AG04449 (cell line): ENCODE measurements at places on chromosomes 12 and 14.

DNA sequence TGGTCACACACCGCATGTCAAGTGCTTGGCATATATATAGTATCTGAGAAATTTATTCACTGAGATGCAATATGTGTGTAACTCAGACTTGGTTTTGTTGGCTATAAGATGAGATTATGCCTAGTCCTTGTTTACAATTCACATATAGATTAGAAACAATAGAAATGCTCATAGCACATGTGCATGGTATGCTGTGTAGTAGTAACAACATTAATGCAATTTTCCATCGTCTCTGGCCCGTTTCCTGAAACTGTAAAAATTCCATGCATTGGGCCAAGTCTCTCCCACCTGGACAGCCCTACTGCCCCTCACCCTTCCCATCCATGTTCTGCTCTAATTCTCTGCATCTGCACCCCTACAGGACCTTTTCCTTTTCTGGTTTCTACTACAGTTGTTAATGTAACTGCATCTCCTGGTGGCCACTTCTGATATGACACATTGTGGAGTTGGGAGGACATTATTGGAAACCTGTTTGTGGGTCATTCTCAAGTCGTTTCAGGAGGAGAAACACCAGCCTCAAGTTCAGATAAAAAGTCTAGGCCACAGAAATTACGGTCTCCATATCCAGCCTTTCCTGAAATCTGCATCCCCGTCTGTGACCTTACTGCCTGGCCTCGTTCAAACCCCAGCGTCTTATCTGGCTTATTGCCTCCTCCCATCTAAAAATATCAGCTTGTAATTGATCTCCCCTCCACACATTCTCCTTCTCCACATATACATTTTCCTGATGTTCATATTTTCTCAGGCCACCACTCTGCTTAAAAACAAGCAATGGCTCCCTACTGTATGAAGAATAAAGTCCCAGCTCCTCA, 37.5 kb downstream of the EMP1 start:
- no peak for DNase-seq

GRCh38 chr14:91912035-91912434, 35.5 kb downstream of the FBLN5 start:
- no peak for DNase-seq

- DNase-seq, result no peak
Observed at GRCh38 chr12:20370866-20371519, 2.7 kb downstream of the PDE3A start.

DNA sequence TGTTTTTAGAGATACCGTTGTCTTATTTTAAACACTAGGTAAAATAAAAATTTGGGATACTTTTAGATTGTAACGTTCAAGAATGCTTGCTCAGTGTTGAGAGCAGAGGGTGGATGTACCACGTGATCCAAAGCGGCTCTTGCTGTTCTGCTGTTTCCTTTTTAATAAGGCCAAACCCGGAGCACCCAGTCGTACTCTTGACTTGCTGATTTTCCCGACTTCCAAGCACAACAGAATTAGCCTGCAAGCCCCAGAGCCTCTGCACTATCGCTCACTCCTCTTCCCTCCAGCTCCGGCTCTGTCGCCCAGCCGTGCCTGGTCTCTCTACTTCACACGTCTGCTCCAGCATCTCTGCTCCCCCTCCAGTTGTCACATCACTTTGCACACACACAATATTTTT, 77.3 kb downstream of the EMP1 start:
- no peak for DNase-seq

DNA sequence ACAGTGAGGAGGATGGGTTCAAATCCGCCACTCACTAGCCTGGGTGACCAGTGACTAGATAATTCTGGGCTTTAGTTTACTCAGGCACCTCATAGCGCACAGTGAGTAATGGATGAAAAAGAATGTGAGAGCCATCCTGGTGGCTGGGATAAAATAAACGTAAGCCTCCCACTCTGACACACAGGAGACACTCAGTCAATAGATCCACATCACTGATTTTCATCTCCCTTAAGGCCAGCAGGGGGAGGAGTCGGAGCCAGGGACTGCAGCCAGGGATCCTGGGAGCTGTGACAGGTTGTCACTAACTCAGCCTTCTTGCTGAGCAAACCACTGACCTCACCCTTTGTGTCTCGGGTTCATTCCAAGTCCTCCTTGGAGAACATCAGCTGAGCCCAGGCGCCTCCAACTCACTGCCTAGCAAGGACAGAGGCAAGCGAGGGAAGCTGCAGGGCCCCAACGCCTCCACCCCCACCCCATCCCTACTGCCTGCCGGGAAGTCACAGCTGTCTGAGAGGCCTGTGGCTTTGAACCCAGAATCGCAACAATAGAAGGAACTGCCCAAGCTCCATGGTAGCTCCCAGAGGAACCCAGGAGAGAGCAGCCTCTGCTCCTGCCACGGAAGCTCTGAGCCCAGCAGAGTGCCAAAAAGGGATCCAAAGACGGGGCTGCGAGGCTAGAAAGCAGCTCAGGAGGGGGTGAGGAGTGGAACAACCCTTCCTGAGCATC, 30.7 kb downstream of the PXN start:
- peak; percentile 88 for DNase-seq

DNA sequence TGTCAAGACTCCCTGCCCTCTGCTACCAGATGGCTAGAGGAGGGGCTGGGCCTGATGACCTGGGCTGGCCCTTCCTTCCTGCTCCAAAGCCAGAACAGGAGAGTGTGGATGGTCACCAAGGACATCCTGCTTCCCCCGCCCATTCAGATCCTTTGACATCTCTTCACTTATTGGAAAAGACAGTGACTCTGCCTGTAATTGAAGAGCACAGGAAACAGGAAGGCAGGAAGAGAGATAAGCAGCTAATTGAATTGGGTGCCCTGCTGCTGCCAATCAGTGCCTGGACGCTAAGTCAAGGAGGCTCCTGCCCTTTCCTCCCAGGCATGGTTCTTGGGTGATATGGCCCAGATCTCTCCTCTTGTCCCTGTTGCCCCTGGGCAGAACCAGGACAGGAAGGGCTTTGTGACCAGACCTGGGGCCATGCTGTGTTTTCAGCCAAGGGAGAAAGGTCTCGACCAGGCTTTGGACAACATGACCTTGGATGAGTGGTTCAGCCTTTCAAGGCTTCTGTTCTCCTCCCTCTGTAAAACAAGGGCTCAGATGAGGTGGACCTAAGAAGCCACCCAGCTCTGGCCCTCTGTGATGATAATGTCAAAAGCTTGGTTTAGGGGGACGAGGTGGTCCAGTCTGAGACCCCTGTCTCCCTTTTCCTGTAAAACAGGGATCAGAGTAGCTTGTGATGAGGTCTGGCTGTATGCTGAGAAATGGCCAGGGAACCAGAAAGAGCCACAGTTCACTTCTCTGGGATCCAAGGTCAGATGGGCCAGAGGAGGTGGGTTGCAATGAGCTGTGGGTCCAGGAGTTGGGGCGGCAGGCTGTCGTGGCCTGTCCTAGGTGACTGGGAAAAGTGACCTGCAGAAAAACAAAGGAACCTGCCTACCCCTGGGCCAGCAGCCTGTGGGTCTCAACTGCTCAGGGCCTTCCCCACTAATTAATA, 38.8 kb downstream of the FAM222A start:
- DNase-seq, result no peak

- DNase-seq, result no peak
Observed at GRCh38 chr12:77949943-77950342, 119.2 kb downstream of the NAV3 start.

DNA sequence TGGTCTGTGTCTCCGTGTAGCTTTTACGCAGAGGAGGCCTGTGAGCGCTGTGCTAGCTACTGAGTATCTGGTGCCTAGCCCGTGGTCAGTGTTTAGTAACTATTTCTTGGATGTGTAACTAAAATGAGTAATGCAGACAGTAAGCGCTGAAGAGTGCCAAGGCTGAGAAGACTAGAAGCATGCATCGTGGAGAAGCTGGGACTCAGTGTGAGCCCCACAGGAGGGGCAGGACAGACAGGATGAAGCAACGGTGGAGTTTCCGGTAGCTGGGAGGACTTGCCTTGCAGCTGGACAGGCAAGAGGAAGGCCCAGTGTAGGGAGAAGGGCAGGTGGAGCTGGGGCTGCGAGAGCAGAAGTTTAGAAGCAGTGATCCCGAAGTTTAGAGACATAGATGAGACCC, 233.4 kb upstream of the FKBP4 start:
- no peak for DNase-seq

- DNase-seq, result peak; percentile 36
Observed at GRCh38 chr12:79725987-79726386, 35.2 kb upstream of the PAWR start.

GRCh38 chr14:98858158-98858557, 413.8 kb downstream of the BCL11B start:
- DNase-seq, result no peak
